Aorta (tissue), 5 donors: ENCODE measurements at places on chromosomes 2 and 18. TPM values are rescaled to one million over a fixed set of nuclear protein-coding genes. Genes with fewer than 3 reads are reported as not detected.

Gene REG3A
- 67.5 TPM for polyA plus RNA-seq

Gene EPB41L3
- polyA plus RNA-seq: 6.5 TPM

Gene RRM2
- 0.23 TPM for polyA plus RNA-seq

Gene PRKAG3
- 0.13 TPM for polyA plus RNA-seq

Gene SCN3A
- 0.38 TPM for polyA plus RNA-seq

Gene ARHGEF33
- not detected for polyA plus RNA-seq

Gene IL1R1
- 49.6 TPM for polyA plus RNA-seq

Gene GPR45
- polyA plus RNA-seq: not detected

Gene CFAP65
- 0.15 TPM for polyA plus RNA-seq

Gene TMEM150A
- polyA plus RNA-seq: 27.8 TPM

Gene SUCLG1
- 51.9 TPM for polyA plus RNA-seq

Gene SCLY
- 6.3 TPM for polyA plus RNA-seq

Gene PCARE
- not detected for polyA plus RNA-seq

Gene POTEJ
- polyA plus RNA-seq: not detected

Gene PLB1
- polyA plus RNA-seq: 5.3 TPM

Gene LRRC30
- polyA plus RNA-seq: not detected

Gene RBM45
- 11.4 TPM for polyA plus RNA-seq

Gene RNPEPL1
- 108 TPM for polyA plus RNA-seq

Gene ID2
- 159 TPM for polyA plus RNA-seq

Gene AFG3L2
- polyA plus RNA-seq: 25.2 TPM

Gene UGT1A10
- polyA plus RNA-seq: not detected

Gene QPCT
- polyA plus RNA-seq: 1.9 TPM

Gene DUSP11
- 16.5 TPM for polyA plus RNA-seq

Gene TGIF1
- polyA plus RNA-seq: 35.1 TPM

Gene RTP5
- polyA plus RNA-seq: not detected

Gene EIF2AK3
- polyA plus RNA-seq: 4.0 TPM

Gene CTIF
- polyA plus RNA-seq: 14.4 TPM

Gene GALNT14
- 0.74 TPM for polyA plus RNA-seq

Gene TUBA3E
- 1.3 TPM for polyA plus RNA-seq

Gene CCDC141
- polyA plus RNA-seq: 0.13 TPM

Gene GLB1L
- polyA plus RNA-seq: 3.8 TPM

Gene RAD51AP2
- polyA plus RNA-seq: 0.13 TPM

Gene PHOSPHO2
- 3.4 TPM for polyA plus RNA-seq

Gene KCNIP3
- 2.9 TPM for polyA plus RNA-seq

Gene FN1
- polyA plus RNA-seq: 12,965 TPM

Gene CD28
- 4.0 TPM for polyA plus RNA-seq

Gene RNF125
- polyA plus RNA-seq: 3.3 TPM

Gene DGUOK
- 85.5 TPM for polyA plus RNA-seq

Gene HEATR5B
- 10.1 TPM for polyA plus RNA-seq

Gene TTN
- 0.63 TPM for polyA plus RNA-seq

Gene KANSL1L
- polyA plus RNA-seq: 16.5 TPM

Gene SLC35F6
- 10.0 TPM for polyA plus RNA-seq

Gene MMADHC
- polyA plus RNA-seq: 128 TPM

Gene MLPH
- 2.3 TPM for polyA plus RNA-seq

Gene UCN
- polyA plus RNA-seq: not detected

Gene SSB
- polyA plus RNA-seq: 106 TPM

Gene CYS1
- polyA plus RNA-seq: 14.7 TPM

Gene DUSP19
- polyA plus RNA-seq: 3.4 TPM

Gene HOXD9
- not detected for polyA plus RNA-seq

Gene AP1S3
- 0.50 TPM for polyA plus RNA-seq

Gene ALPG
- not detected for polyA plus RNA-seq

Gene AQP12A
- not detected for polyA plus RNA-seq

Gene ERFE
- 2.8 TPM for polyA plus RNA-seq

Gene VWA3B
- polyA plus RNA-seq: 1.1 TPM

Gene MYL1
- polyA plus RNA-seq: 0.56 TPM
